Activated T-helper 1 cell treated with anti-CD3 and anti-CD28 coated beads, Interleukin-12 subunit alpha, Interleukin-12 subunit beta, Interleukin-2, Interleukin-4 antibody, amounts not matched to agents 30 ng/mL and 10 ng/mL and 1 ng/mL, durations not matched to agents 14 hours and 24 hours and 36 hours (primary cell): ENCODE measurements at places on chromosomes 12 and 14.
A peak's percentile ranks its signal among the peaks of the same experiment; 100 is the strongest.

- H3K27me3 ChIP-seq = peaks cover 25% of the 10 kb centered on the region
- H3K36me3 ChIP-seq = peaks cover 7% of the 10 kb centered on the region
- H3K4me3 ChIP-seq = no peak overlapping the region
- H3K4me1 ChIP-seq = peaks cover 28% of the 10 kb centered on the region
- no peak for DNase-seq
These were observed 10.9 kb upstream of the LGMN start for GRCh38 chr14:92759300-92759678.

GRCh38 chr14:101825797-101826196, 64.3 kb downstream of the PPP2R5C start:
- H3K4me3 ChIP-seq = peak overlapping the region; percentile 78
- H3K27ac ChIP-seq = peak overlapping the region; percentile 98
- H3K4me1 ChIP-seq = peaks cover 78% of the 10 kb centered on the region
- H3K27me3 ChIP-seq = no peaks in the 10 kb centered on the region
- no peak for DNase-seq

- no peaks in the 10 kb centered on the region for H3K36me3 ChIP-seq
- no peak overlapping the region for H3K4me3 ChIP-seq
- DNase-seq = no peak
- H3K4me1 ChIP-seq = no peaks in the 10 kb centered on the region
These were observed 53.0 kb upstream of the KITLG start for GRCh38 chr12:88633312-88633711.

- no peak for DNase-seq
- H3K27me3 ChIP-seq = peaks cover 2% of the 10 kb centered on the region
- H3K4me3 ChIP-seq = no peak overlapping the region
- H3K4me1 ChIP-seq = no peaks in the 10 kb centered on the region
- H3K36me3 ChIP-seq = no peaks in the 10 kb centered on the region
These were observed 223.9 kb downstream of the ADGRD1 start for GRCh38 chr12:131177599-131177998.

- no peak overlapping the region for H3K27ac ChIP-seq
- DNase-seq = no peak
- no peaks in the 10 kb centered on the region for H3K4me1 ChIP-seq
- no peaks in the 10 kb centered on the region for H3K27me3 ChIP-seq
These were observed 1066.1 kb downstream of the FLRT2 start for GRCh38 chr14:86596024-86596423.
